CD4-positive, alpha-beta T cell treated with Interleukin-21 for 1 hour (primary cell): ENCODE measurements at places on chromosomes 7 and 10.

DNA sequence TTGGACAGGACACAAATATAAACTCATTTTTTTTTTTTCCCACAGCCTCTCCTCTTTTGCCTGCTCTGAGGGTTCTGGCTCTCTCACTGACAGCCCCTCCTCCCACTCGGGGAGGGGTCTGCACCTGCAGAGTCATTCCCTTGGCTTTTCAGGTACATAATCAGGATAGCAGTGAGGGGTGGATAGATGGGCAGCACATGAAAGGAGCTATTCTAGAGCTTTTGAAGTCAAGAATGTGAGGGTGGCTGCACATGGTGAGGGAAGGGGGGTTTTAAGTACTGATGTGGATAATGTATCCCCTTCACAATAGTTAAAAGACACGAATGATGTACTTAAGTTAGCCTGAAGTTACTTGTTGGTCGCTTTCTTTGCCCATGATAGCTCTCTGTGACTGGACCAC is 76.2 kb downstream of the CFAP58 start:
- DNase-seq: no peak

DNA sequence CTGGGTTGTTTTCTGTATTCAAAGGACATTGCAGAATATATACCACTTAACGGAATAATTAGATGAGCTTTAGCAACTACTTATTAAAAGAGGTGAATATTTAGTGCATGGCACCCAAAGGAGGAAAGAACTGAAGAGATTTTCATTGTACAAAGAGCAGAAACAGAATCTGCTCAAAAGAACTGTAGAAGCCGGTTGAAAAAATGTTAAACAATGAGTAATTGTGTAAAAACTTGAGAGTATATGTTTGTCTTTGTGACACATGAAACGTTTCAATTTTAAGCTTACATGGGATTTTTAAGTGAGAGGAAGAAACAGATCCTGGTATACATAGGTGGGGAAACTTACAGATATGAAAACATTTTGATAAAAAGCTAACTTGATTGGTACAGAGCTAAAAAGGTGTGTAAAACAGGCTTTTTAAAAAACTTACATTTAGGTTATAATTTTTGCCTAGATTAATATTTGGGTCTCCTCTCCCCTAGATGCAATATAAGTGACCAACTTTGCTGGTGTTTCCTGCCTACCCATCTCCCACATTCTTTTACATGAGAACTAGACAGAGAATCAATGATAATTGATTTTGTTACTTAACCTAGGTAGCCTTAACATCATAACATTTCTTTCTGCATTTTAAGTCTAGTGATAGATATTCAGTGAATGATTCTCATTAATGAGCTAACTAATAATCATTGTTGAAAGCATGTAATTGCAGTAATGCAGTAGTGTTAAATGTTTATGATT is 6.8 kb downstream of the ARL5B start:
- DNase-seq: no peak

DNA sequence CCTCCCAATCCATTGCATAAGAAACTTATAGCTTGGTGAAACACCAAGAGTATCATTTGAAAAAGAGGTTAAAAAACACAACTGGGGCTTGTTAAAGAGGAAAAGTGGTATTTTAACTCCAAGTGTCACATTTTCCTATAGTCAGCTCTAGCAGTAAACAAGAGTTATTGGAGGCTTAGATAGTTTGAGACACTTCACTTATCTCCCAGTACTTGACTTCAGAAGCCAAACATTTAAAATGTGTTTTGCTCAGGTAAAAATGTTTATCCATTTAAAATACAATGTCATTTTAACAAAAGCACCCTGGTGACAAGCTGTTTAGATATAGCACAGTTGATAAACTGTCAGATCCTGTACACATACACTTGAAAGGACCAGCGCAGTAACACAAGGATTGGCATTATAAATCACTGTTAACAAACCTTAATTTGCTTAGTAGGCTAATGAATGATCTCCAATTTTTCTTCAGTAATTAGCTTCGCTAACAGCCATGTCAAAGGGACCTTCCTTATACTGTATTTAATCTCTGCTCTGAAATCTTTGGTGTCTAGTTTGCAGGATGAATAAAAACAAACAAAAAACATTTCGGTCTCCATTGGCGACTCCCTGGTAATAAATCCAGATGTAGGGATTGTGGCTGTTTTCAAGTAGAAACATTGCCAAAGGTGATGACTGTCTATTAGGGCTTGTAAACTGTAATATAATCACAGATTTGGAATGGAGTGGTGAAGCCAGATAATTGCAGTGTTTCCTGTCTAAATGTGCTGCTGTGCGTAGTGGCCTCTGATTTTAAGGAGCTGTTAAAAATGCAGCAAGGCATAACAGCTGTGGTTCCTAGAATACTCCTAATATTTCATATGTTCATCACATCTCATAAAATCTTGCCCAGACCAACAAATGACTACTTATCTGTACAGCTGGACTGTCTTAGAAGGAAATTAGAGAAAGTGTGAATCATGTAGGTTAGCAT is 545.1 kb downstream of the AUTS2 start:
- no peak for DNase-seq

DNA sequence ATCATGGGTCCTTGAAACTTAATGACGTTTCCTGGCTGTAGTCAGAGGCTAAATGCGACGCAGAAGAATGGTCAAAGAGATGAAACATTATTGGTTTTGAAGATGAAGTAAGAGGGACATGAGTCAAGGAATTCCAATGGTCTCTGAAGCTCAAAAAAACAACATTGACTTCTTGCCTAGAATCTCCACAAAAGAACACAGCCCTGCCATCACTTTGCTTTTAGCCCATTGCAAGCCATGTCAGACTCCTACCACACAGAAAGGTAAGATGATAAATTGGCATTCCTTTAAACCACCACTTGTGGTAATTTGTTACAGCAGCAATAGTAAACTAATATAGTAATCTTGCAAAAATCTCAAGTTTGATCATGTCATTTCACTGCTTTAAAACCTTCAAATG is 109.4 kb downstream of the TMEM26 start:
- no peak for DNase-seq

DNA sequence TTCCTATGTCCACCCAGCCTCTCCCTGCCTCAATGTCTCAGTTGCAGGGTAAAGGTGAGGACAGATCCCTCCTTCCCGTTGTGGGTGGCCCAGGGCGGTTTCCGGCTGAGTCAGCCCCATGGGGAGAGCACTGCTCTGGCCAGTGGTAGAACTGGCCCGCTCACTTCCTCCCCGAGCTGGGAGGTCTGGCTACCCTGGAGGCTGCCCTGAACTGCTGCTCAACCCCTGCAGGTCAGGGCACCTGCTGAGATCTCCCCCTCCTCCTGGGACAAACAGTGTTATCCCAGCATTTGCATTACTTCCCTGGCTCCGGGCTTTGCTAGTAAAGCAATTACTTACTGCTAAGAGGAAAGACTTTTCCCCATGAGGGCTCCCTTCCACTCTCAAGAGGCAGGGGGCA is 21.4 kb upstream of the IMPDH1 start:
- DNase-seq: no peak
